HCEC 1CT (cell line): ENCODE measurements at places on chromosomes 13 and 19.

DNA sequence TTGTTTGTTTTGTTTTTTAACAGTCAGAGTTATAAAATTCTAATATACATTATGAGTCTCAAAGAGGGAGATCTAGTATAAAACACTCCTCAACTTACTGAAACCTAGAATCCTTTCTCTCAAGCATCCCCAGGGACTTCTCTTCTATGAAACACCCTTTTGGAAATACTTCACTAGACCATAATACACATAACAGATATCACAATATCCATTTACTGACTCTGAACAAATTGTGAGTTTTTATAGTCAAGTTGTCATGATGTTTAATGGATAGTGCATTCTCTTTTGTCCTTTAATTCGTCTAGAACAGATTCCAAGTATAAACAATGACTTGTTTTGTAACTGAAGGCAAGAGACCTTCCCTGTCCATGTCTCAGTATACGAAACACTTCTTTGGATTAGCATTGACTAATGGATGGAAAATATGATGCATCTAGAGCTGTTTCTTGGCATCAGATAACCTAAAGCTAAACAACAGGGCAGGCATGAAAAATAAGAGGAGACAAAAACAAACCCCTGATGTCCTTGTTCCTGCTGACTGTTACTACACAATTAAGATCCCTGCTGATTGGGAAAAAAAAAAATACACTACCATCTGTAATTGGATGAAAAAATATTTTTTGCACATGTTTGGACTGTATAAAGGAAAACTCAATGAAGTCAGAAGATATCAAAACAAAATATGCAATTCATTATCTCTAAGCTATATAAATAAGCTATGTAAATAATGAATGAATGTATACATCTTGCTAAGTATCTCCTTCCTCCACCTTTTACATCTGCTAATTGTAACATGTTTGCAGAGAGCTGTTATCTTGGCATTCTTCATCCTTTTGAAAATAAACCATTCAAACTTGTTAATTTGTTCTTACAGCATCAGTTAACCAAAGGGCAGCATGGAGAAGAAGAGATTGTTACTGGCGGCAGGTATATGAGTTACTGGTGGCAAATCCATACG lies 214.2 kb downstream of the LACC1 start:
- DNase-seq = no peak

- peak; percentile 52 for DNase-seq
These were observed 966 bp downstream of the JUNB start for GRCh38 chr19:12792051-12792852.

DNA sequence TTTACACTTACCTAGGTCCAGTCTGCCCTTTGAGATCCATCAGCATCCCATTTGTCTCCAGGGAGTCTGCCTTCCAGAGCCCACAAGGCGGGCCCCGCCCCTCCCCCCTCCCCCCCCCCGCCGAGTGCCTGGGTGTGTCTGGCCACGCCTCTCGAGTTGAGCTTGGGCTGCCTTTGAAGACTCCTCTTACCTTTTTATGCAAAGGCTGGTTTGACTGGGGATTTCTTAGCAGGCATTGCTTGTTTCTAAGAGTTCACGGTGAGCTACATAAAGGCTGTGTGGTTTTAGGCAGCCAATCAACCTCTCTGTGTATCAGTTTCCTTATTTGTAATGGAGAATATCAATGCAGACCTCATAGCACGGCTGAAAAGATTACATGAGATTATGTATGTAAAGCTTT lies 11.3 kb downstream of the GPR12 start:
- DNase-seq = no peak

DNA sequence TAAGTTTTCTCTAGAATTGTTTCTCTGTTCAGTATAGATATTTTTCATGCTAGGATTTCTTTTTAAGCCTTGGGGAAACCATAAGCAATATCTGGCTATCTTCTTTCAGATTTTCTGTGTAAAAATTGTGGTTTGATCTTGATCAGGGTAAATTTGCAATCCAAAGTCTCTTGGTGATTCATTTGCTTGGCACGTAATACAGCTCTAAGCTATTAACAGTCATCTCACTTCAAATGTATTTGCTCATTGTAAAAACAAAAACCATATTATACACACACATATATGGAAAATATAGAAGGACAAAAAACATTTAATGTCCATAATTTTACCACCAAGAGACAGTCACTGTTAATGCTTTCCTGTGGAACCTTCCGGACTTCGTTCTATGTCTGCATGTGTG lies 191.0 kb downstream of the SHISA2 start:
- DNase-seq = no peak

GRCh38 chr13:106569233-106570095 lies 1.5 kb upstream of the ARGLU1 start:
- DNase-seq = no peak

- DNase-seq = peak; percentile 69
These were observed 21.7 kb upstream of the LAMP1 start for GRCh38 chr13:113275387-113275786.

DNA sequence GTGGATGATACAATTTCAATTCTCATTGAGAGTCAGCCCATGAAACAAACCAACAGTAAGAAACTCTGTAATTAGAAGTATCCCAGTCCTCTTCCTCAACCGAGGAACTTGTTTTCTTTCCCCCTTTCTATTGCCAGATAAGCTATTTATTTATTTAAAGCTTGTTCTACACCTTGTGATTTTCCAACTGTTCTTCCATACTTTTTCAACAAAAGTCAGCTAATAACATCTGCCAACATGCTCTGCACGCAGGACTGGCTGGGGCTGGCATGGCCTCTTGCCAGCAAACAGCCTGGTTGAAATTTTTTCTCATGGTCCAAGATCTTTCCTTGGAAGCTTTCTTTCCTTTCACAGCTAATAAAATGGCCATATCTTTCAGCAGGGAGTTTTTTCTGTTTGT lies 2.9 kb upstream of the IRS2 start:
- no peak for DNase-seq

- DNase-seq = no peak
These were observed 64.3 kb downstream of the SPRY2 start for GRCh38 chr13:80276371-80277289.

DNA sequence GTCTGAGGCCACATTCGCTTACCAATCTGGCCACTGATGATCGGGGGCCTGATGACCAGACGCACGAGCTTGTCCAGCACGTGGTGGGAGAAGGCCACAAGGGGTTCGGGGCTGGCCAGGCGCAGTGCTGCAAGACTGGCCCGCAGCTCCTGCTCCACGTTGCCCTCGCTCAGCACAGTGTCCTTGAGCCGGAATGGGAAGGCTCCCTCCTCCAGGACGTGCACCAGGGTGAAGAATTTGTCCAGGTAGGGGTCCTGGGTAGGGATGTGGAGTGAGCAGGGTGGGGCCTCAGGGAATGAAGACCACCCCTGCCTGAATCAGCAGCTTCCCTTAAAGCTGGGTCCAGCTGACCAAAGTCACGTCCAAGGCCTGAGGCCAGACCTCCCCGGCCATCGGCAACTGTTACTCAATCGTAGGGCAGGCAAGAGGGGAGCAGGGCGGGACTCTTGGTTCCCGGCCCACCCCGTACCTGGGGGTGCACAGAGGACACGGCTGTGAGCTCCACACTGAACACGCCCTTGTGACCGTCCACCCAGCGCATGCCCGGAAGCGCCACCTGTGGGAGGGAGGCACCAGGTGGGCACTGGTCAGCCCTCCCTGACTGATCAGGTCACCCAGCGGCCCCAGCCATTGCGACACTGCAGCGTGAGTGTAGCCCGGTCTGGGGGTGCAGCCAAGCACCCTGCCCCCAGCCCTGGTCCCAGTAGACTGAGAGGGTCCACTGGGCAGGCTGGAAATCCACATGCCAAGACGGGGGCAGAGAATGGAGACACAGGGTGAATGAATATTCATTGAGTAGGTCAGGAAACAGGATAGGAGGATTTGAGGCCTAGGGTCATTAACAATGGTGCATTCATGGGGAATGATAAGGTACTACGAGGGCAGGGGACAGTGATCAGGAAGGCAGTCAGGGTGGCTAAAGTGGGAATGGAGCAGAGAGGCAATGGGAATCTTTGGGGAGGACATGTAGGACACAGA lies 2.8 kb upstream of the ANGPTL8 start:
- no peak for DNase-seq

DNA sequence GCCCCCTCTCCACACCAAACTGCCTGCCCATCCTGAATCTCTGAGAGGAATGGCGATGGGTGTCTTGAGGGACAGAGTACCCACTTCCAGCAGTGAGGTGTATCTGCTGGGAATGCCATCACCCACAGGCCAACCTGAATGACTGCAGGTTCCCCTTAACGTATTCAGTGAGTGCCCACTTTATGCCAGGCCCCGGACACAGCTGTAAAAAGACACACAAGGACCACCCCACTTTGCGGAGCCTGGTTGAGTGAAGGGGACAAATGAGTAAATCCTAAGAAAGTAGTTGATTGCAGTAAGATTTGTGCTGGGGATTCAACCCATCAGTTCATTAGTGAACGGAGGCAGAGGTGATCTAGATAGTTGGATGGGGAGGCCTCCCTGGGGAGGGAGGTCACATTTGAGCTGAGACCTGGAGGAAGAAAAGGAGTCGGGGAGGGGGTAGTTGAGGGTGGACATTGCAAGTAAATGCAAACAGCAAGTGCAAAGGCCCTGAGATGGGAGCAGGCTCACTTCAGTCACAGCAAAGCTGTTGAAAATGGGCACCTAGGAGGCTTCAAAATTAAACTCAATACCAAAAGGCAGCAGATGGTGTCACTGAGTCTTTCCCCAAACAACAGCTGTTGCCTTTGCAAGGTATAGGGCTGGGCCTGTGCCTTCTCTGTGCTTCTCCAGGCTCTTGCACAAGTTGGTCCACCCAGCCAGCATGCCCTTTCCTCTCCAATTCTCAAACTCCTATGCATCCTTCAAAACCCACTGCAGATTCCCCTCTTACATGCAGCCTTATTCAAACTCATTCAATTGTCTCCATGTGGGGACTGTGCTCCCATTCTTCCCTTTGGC lies 4.3 kb downstream of the GDF15 start:
- DNase-seq = no peak

GRCh38 chr19:51330366-51330765 lies 11.6 kb downstream of the VSIG10L start:
- no peak for DNase-seq

DNA sequence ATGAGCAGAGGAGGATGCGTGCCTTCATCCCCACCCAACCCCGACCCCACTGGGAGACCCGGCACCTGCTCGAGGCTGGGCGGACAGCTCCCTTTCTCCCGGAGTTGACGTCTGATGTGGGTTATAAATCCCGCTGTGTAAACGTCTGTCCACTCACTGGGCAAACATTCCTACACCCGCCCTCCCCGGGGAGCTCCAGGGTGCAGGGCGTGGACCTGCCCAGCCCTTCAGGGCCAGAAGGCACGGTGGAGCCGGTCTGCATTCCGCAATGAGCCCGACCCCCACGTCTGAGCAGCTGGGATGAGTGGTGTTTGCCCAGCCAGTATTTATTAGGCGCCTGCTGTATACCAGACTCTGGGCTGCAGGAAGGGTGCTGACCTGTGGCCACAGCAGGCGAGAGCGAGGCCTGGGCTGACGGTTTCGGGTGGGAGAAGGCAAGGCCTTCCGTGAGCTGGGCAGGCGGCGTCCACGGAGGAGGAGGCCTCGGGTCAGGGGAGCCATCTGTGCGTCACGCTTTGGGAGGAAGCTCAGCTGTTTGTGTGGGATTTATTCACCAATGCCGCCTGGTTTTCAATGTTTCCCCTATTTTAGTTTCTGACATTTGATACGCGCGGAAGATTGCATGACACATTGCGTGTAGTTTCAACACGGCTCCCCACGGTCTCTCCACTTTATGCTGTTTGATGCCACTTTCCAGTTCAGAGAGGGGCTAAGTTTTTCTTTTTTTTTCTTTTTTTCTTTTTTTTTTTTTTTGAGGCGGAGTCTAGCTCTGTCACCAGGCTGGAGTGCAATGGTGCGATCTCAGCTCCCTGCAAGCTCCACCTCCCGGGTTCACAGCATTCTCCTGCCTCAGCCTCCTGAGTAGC lies 2.0 kb downstream of the MISP start:
- peak; percentile 87 for DNase-seq

DNA sequence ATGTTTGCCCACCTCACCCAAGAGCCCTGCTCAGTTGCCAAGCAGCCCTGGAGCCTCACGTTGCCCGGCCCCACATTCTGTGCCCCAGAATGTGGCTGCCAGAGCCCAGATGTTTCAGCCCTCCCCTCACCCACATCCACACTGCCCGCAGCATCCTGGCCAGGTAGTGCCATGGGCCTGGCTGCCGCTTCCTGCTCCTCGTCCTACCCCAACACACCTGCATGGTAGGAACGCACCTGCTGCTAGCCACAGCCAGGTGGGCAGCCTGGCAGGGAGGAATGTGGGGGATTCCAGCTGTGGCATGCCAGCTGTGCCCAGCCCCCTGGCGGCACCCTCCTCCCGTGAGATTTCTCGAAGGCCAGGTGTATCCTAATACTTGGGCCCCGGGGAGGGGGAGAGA lies 7.5 kb upstream of the NFIX start:
- no peak for DNase-seq

- DNase-seq = peak; percentile 87
These were observed 50.9 kb upstream of the TPM4 start for GRCh38 chr19:16025108-16026101.

- DNase-seq = peak; percentile 60
These were observed 39.3 kb upstream of the SPART start for GRCh38 chr13:36385489-36385888.
